Neuronal stem cell (in vitro differentiated cells): ENCODE measurements at places on chromosomes 7 and 10.

GRCh38 chr7:24786941-24787340, 29.7 kb upstream of the GSDME start:
- H3K4me1 ChIP-seq: no peaks in the 10 kb centered on the region
- no peak overlapping the region for H3K4me3 ChIP-seq
- no peak overlapping the region for H3K27ac ChIP-seq
- no peak for DNase-seq
- no peaks in the 10 kb centered on the region for H3K27me3 ChIP-seq

DNA sequence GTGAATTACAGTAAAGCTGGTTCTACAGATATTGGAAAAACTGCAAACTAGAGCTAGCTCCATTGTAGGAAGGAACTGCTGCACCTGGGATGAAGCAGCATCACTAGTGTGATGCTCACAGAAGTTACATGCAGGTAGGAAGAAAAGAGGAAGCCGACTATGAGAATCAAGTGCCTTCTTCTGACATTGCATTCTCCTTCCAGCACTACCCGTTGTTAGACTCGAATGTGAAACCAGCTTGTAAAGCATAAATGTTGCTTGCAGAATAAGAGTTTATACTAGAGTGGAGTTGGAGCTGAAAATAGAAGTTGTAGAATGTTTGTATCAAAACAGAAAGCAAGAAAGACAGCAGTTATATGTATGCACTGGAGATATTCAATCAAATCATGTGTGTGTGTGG, 49.9 kb downstream of the TRIM24 start:
- H3K27ac ChIP-seq: no peak overlapping the region
- DNase-seq: no peak
- H3K4me1 ChIP-seq: no peaks in the 10 kb centered on the region
- peaks cover 100% of the 10 kb centered on the region for H3K36me3 ChIP-seq

- H3K27ac ChIP-seq: no peak overlapping the region
- no peak for DNase-seq
- no peak overlapping the region for H3K4me3 ChIP-seq
- no peaks in the 10 kb centered on the region for H3K36me3 ChIP-seq
- H3K27me3 ChIP-seq: no peaks in the 10 kb centered on the region
Observed at GRCh38 chr7:15929411-15929810, 242.9 kb upstream of the MEOX2 start.

- H3K36me3 ChIP-seq: no peaks in the 10 kb centered on the region
- DNase-seq: no peak
- H3K4me1 ChIP-seq: no peaks in the 10 kb centered on the region
- H3K4me3 ChIP-seq: no peak overlapping the region
- H3K27ac ChIP-seq: no peak overlapping the region
Observed at GRCh38 chr10:73899423-73899822, 11.5 kb upstream of the PLAU start.

- H3K27ac ChIP-seq: no peak overlapping the region
- no peaks in the 10 kb centered on the region for H3K4me1 ChIP-seq
- H3K4me3 ChIP-seq: no peak overlapping the region
Observed at GRCh38 chr7:155847821-155848435, 35.7 kb upstream of the SHH start.
